Muscle of leg (tissue), 16 donors: ENCODE measurements at places on chromosomes 1 and 21. TPM values are rescaled to one million over a fixed set of nuclear protein-coding genes. Genes with fewer than 3 reads are reported as not detected.
A peak's percentile ranks its signal among the peaks of the same experiment; 100 is the strongest.

DNA sequence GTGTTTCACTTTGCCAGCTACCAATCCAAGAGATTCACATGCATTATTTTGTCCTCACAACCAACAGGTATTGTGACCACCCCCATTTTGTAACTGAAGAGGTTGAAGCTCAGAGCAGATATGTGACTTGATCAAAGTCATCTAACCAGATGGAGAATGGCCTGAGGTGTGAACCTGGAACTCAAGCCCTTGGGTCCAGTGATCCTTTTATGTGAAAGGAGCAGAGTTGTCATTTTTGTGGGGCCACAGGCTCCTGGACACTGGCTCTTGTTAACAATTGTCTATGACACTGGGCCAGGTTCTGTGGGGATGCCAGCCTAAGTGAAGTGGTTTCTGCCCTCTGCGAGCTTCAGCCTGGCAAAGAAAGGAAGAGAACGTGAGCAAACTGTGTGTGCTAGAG, 172.6 kb downstream of the ZZZ3 start:
- H3K27me3 ChIP-seq, result no peaks in the 10 kb centered on the region
- no peak overlapping the region for H3K4me3 ChIP-seq

DNA sequence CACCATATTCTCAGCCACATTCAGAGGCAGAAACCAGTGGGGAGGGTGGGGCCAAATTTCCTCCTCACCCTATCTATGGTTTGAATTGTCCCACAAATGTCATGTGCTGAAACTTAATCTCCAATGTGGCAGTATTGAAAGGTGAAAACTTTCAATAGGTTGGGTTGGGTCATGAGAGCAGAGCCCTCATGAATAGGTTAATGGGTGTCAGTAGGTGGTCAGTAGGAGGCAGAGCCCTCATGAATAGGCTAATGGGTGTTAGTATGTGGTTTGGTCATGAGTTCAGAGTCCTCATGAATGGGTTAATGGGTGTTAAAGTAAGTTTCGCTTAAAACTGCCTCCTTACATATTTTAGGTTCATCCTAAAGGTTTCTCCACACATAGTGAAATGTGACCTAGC, 170.0 kb downstream of the FCRL5 start:
- no peaks in the 10 kb centered on the region for H3K4me1 ChIP-seq
- no peak overlapping the region for H3K27ac ChIP-seq

The ELAPOR1 gene
- 0.27 TPM for total RNA-seq

GRCh38 chr1:40687059-40687458, 4.4 kb upstream of the NFYC start:
- no peak overlapping the region for H3K4me3 ChIP-seq
- H3K27ac ChIP-seq, result no peak overlapping the region
- no peaks in the 10 kb centered on the region for H3K4me1 ChIP-seq
- H3K27me3 ChIP-seq, result no peaks in the 10 kb centered on the region
- no peak for DNase-seq

The AIRE gene
- 0.04 TPM for total RNA-seq

GRCh38 chr1:51214615-51215131, 21.4 kb upstream of the RNF11 start:
- no peaks in the 10 kb centered on the region for H3K27me3 ChIP-seq
- H3K36me3 ChIP-seq, result no peaks in the 10 kb centered on the region
- H3K27ac ChIP-seq, result no peak overlapping the region
- DNase-seq, result peak; percentile 88
- H3K4me1 ChIP-seq, result no peaks in the 10 kb centered on the region

GRCh38 chr1:59604191-59604590, 210.6 kb upstream of the HOOK1 start:
- no peaks in the 10 kb centered on the region for H3K27me3 ChIP-seq
- no peak overlapping the region for H3K4me3 ChIP-seq
- DNase-seq, result no peak
- peaks cover 3% of the 10 kb centered on the region for H3K4me1 ChIP-seq
- H3K27ac ChIP-seq, result no peak overlapping the region

The TMEM52 gene
- total RNA-seq, result 66.3 TPM

- H3K27ac ChIP-seq, result peak overlapping the region; percentile 80
- H3K4me3 ChIP-seq, result no peak overlapping the region
- no peaks in the 10 kb centered on the region for H3K27me3 ChIP-seq
Measured at GRCh38 chr1:94866164-94866807, 46.1 kb downstream of the SLC44A3 start.

DNA sequence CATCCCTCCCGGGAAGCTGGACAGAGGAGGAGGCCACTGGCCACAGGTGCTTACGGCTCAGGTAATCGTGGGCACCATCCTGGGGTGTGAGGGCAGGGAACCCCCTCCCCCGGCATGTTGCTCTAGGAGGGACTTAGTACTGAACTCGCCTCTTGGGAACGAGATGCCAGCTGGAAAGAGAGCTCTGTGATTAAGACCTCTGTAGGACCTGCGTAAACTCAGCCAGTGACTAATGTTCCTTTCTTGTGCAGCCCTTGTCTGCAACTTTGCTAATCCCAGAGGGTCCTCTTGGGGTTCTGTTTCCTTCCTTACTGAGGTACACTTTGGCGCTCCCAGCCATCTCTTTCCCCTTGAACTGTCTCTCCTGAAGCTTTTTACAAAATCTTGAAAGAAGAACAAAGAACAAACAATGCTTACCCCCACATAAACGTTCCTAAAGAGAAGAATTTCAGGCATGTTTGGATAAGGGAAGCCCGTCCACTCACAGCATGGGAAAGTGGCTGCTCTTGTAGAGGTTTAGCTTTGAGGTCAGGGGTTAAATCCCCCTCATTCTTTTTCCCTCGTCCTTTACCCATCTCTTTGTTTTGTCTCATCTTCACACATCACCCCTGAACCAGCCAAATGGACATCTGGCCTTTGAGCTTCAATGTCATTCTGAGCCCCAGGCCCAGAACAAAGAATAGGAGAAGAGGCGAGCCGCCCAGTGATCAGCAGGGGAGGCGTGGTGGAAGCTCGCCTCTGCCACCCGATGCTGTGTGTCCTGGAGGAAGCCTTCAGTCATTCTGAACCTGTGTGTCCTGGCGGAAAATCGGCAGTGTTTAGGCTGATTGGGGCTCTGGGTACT, 37.4 kb downstream of the CITED4 start:
- no peak for DNase-seq
- peaks cover under 1% of the 10 kb centered on the region for H3K27me3 ChIP-seq
- H3K36me3 ChIP-seq, result peaks cover 17% of the 10 kb centered on the region
- peaks cover 23% of the 10 kb centered on the region for H3K4me1 ChIP-seq
- no peak overlapping the region for H3K4me3 ChIP-seq

- H3K27me3 ChIP-seq, result peaks cover 23% of the 10 kb centered on the region
- H3K4me3 ChIP-seq, result no peak overlapping the region
- DNase-seq, result no peak
- H3K4me1 ChIP-seq, result peaks cover 4% of the 10 kb centered on the region
Measured at GRCh38 chr1:1974834-1975233, 28.8 kb downstream of the CFAP74 start.

DNA sequence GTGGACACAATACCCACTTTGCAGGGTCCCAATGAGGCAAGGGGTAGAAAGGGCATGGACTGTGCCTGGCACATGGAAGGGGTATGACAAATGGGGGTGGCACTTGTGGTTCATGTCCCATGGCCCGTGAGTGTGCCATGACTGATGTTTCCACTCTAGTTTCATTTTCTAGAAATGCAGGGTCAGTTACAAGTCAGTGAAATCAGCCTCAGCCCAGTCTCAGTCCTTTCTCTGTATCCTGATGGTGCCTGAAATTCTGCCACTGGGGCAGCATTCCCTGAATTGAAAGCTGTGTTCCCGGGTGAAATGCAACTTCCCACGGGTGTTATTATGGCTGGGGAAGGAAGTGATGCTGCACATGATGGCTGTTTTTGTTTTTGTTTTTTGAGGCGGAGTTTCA, 110.8 kb upstream of the ZBTB40 start:
- DNase-seq, result no peak
- H3K4me1 ChIP-seq, result peaks cover 11% of the 10 kb centered on the region
- no peaks in the 10 kb centered on the region for H3K36me3 ChIP-seq
- no peak overlapping the region for H3K4me3 ChIP-seq
- H3K27me3 ChIP-seq, result peaks cover 39% of the 10 kb centered on the region

DNA sequence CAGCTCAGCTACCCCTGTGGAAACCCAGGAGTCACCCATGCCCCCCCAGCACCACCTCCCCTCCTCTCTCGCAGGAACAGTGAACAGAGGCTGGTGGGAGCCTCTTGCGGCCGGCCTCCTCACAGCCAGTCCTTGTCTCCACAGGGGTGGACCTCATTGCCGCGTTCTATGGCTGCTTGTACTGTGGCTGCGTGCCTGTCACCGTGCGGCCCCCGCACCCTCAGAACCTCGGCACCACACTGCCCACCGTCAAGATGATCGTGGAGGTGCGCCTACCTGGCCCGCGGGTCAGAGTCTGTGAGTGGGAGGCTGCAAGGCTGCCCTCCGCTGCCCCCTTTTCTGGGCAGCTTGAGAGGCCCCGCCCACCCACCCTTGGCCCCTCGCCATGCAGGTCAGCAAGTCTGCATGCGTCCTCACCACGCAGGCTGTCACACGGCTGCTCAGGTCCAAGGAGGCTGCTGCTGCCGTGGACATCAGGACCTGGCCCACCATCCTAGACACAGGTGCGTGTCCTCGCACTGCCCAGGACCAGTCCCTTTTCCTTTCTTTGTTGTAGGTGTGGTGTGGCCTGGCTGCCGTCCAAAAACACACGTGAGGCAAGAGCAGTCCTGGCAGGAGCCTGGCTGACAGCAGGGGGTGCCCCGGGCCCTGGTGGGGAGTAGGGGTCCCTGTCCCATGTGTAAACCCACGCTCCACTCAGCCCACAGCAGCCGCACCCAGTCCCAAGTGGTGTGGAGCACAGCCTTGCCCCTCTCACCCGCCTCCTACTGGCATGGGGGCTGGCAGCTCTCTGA, 50.3 kb downstream of the S100B start:
- DNase-seq, result no peak
- H3K27me3 ChIP-seq, result no peaks in the 10 kb centered on the region
- H3K36me3 ChIP-seq, result peaks cover 72% of the 10 kb centered on the region
- H3K4me3 ChIP-seq, result no peak overlapping the region

The HMCN1 gene
- 11.6 TPM for total RNA-seq

The KRTAP11-1 gene
- total RNA-seq, result not detected

The SYTL1 gene
- 0.62 TPM for total RNA-seq

DNA sequence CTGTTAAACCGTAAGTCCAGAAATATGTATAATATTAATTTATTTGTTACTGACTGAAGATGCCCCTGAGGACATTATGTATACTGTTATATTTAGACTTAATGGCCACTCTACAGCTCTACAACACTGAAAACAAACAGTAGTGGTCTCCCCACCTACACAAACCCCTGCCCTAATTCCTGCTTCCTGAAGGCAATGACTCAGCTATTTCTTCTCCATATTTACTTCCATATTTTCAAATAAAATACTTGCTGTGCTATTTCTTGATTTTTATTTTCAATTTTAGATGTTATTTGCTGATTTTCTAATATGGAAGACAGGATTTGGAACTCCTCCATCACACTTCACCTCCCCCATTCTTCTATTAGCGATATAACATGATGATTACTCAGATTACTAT, 97.6 kb downstream of the PCNX2 start:
- DNase-seq, result no peak
- H3K27ac ChIP-seq, result no peak overlapping the region
- no peaks in the 10 kb centered on the region for H3K4me1 ChIP-seq
- no peaks in the 10 kb centered on the region for H3K27me3 ChIP-seq
- H3K36me3 ChIP-seq, result no peaks in the 10 kb centered on the region

DNA sequence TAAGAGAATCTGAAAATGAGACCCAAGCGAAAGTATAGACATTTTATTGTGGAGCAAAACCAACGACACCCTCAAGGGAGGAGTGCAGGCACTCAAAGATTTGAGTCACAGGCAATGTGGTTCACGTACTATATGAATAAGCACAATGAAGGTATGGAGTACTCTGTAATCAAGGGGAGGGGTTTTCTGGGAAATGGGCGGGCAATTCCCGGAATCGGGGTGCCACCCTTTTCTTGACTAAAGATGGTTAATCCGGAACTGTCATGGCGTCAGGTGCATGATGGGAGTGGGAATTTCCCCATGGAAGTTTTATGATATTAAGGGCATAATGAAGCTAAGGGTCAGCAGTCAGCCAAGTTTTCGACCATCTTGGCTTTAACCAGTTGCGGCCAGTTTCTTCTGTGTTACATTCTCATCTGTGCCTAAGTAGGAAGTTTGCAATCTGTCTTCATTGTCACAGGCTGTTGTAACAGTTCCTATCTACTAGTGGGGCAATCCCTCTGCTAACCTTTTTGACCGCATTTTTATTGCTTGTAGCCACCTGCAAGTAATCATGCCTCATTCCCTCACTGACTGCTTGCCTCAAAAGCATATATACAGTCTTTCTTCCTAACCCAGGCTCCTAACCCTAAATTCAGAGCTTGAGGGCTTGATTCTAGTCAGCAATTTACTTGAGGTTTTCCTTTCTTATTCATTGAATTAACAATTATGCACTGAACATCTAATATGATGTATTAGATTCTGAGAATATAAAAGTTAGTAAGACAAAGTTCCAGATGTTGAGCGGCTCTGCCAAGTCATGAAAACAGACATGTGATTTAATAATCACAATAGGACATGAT, 775 bp upstream of the AIM2 start:
- no peaks in the 10 kb centered on the region for H3K4me1 ChIP-seq
- DNase-seq, result no peak
- H3K36me3 ChIP-seq, result no peaks in the 10 kb centered on the region
- no peak overlapping the region for H3K4me3 ChIP-seq
- H3K27ac ChIP-seq, result peak overlapping the region; percentile 10

DNA sequence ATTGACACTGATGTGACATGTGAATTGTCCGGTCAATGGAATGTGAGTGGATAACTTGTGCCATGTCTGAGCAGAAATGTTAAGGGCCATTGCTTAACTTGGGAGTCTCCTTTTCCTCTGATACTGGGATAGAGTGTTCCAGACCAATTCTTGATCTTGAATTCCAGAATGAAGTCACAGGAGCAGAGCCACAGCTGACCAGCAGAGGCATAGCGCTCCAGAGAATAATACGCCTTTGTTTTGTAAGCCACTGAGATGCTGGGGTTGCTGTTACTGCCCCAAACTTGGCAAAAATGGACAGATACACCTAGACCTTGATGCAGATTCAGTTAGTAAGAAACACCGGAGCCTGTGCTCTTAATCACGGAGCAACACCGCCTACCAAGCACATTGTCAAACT, 6.3 kb downstream of the KCNJ6 start:
- H3K27me3 ChIP-seq, result peaks cover 25% of the 10 kb centered on the region
- H3K4me3 ChIP-seq, result no peak overlapping the region
- peaks cover 4% of the 10 kb centered on the region for H3K4me1 ChIP-seq
- no peak for DNase-seq

The SYT2 gene
- 0.04 TPM for total RNA-seq

DNA sequence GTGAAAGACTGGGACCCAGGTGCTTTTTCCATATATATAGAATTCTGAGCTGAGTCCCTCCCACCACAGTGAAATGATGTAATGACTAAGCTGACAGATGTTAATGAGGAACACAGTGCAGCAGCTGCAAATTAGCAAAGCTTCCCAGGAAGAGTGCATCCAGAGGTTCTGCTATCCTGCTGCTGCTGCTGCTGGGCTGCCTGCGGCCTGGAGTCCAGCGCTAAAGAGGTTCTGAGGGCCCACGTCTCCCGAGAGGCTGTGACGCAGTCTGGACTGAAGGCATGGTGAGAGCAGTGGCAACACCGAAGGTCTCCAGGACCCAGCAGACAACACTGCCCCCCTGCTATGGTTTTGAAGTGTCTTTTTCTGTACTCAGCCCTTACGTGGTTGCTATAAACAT, 63.9 kb downstream of the URB2 start:
- H3K36me3 ChIP-seq, result no peaks in the 10 kb centered on the region
- no peak overlapping the region for H3K4me3 ChIP-seq
- peaks cover 43% of the 10 kb centered on the region for H3K4me1 ChIP-seq
- DNase-seq, result peak; percentile 85
- no peaks in the 10 kb centered on the region for H3K27me3 ChIP-seq
